Mammary epithelial cell (primary cell): ENCODE measurements at places on chromosomes 1 and 21. TPM values are rescaled to one million over a fixed set of nuclear protein-coding genes. Genes with fewer than 3 reads are reported as not detected.
A peak's percentile ranks its signal among the peaks of the same experiment; 100 is the strongest.

Gene LAD1
- 101 TPM for total RNA-seq

Gene GJA5
- total RNA-seq = 255 TPM

DNA sequence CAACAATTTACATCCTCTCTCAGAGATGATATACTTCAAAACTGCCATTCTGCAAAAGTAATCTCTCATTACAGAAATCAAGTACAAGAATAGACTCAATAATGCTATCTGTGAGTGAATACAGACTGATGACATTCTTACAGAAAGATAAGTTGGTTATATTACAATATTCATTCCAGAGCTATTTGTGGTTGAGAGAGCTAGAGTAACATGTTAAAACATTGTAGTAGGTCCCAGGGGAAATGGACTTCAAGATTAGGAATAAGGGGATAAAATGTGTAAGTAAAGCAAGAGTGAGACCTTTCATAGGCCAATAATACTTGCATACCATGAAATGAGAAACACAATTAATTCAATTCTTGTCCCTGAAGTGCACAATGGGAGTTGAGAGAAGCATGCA is 1.5 kb downstream of the F13B start:
- no peak for DNase-seq

GRCh38 chr1:57411262-57411661 is 12.6 kb downstream of the DAB1 start:
- DNase-seq = peak; percentile 65

Gene FAM151A
- not detected for total RNA-seq
